ENCODE measurements at places on chromosomes 12 and 14. TPM values are rescaled to one million over a fixed set of nuclear protein-coding genes. Genes with fewer than 3 reads are reported as not detected.
A peak's percentile ranks its signal among the peaks of the same experiment; 100 is the strongest.

DNA sequence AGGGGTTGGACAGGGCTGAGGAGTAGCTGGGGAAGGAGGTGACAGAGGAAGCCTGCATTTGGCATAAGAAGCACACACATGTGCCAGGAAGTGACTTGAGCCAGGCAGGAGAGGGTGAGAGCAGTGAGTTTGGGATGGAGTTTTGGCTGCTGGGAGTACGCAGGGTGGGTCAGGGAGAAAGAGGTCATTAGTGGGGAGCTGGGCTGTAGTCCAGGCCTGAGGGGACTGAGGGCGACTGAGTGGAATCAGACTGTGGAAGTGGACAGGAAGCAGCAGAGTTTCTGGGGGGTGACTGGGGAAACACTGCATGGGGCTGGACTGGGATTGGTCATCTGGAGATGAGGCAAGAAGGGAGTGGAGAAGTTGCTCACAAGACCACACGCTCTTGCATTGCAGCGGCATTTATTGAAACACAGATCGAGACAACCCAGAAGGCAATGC, 7.6 kb downstream of the KRT85 start:
- DNase-seq: no peak

Gene OTOGL
- total RNA-seq: 0.31 TPM

DNA sequence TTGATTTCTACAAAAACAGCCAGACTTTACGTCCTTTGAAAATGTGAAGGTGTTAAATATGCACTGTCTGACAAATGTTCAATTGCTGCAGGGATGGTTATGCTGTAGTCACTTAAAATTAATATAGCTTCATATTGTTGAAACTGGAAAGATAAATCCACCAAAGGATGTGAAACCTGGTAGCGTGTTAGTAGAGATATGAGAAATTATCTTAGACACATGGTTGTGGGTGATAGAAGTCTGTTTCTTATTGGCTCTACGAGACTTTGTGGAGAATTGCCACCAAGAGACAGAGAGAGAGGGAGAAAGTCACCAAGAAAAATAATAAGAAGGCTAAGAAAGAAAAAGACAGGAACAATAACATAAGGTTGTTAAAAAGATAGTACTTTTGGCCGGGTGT, 2.6 kb upstream of the CAPRIN2 start:
- DNase-seq: no peak

DNA sequence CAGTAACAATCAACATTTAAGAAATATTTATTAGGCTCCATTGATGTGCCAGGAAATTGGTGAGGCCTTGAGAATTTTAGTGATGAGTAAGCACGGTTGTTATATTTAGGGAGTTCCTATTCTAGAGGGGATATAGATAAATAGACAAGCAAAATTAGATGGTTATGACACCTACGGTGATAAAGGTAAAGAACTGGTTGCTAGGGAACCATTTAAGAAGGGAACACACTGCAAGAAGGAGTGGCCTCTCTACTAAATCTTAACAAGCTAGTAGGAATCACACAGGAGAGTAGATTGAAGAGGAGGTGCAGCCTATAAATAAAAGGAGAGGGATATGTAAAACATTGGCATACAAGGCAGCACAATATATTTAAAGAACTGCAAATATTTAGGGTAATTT, 155.2 kb downstream of the LRIG3 start:
- no peak for DNase-seq

Gene PLEKHG3
- total RNA-seq: 31.4 TPM

Gene TRIM9
- total RNA-seq: 2.3 TPM

DNA sequence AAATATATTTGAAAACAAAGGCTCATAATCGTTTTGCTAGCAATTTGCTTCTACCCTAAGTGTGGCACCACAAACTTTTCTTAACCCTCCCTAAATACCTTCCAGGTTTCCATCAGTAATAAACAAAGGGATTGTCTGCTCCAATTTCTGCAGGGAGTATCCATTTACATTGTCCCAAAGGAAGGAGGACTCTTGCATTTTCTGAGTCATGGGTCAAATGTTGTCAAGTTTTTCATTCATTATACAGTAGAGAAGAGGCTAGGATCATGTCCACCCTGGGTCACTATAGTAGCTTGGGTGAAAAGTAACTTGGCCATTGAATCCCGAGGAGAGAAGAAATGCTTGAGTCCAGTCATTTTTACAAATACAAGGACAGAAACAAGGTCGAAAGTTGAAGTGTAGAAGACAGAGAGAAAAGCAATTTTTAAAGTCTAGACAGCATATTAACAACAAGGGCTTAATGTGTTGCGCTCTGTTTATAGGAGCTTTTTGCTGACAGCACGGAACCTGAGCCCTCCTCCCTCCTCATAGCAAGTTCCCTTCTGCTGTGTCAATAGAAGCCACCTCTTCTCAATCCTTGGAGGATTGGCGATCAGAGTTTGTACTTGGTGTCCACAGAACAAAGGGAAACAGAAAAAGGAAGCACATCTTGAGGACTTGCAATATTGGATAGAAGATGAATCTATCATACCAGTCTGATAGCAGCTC, 53.1 kb downstream of the TMEM30B start:
- no peak for DNase-seq

Gene TAS2R9
- not detected for total RNA-seq

GRCh38 chr14:93029417-93029816, 86.3 kb downstream of the ITPK1 start:
- no peak for DNase-seq

DNA sequence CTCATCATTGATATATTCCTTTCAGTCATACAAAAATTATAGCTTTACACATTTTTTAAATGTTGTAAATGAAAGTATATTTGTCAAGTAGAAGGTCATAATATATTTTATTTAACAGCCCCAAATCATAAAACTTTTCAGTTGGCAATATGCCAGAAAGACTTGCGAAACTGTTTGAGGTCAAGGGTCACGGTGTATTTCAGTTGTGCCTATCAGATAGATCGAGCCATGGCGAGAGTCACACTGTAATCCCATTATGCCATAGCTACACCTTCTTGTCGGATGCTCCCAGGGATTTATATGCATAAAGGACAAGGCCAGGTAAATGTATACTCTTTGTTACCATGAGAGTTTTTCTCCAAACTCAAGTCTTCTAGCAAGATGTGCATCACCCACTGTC, 26.7 kb upstream of the G2E3 start:
- no peak for DNase-seq

GRCh38 chr14:99350751-99351150, 78.8 kb upstream of the BCL11B start:
- no peak for DNase-seq

GRCh38 chr12:117040496-117040895, 58.7 kb downstream of the TESC start:
- DNase-seq: no peak

DNA sequence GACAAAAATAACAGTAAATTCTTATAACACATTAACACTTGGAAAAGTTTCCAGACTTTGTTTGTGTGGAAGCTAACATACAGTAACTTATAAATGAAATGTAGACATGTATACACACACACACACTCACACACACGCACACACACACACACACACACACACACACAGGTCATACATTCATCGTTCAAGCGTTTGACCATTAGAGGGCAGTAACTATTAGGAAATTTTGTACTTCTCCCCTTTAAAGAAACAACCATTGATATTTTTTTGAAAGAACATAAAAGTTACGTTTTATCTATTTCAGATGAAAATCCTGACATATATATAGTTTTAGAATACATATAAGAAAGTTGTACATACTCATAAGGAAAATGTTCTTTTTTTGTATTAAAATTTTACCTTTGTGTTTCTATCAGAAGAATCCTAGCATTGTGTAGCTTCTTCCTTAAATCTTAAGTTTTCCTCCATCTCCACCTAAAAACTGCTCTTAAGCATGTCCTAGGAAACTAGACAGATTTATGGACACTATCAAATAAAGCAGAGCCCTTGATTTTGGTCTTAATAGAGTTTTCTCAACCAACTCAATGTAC, 29.0 kb downstream of the PTPRQ start:
- no peak for DNase-seq

- DNase-seq: no peak
Measured at GRCh38 chr14:105384041-105384557, 14.2 kb upstream of the TEX22 start.

Gene KLHDC1
- total RNA-seq: 1.6 TPM

DNA sequence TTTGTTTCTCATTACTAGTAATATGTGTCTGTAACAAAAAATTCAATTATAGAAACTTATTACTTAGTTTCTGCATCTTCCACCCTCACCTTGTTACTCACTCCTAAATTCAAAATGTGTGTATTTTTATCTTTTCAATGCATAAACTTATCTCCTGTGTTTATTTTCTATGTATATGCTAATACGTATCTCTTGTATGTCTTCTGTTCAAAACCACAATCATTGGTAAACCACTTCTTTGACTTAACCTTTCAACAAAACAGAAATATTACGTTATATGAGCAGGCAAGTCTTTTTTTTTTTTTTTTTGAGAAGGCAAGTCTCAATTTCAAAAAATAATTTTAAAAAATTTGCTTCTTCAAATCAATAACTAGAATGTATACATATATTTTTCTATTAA, 39.2 kb upstream of the RPH3A start:
- no peak for DNase-seq

- no peak for DNase-seq
Measured at GRCh38 chr12:127041985-127042625, 1224.9 kb upstream of the TMEM132C start.

- peak; percentile 70 for DNase-seq
Measured at GRCh38 chr12:51863933-51864832, 15.7 kb upstream of the FIGNL2 start.

Gene MGAT2
- 47.0 TPM for total RNA-seq

Gene KRT6C
- not detected for total RNA-seq

GRCh38 chr14:24133735-24134134, 2.3 kb upstream of the PSME1 start:
- no peak for DNase-seq

Gene NOVA1
- total RNA-seq: 21.8 TPM

DNA sequence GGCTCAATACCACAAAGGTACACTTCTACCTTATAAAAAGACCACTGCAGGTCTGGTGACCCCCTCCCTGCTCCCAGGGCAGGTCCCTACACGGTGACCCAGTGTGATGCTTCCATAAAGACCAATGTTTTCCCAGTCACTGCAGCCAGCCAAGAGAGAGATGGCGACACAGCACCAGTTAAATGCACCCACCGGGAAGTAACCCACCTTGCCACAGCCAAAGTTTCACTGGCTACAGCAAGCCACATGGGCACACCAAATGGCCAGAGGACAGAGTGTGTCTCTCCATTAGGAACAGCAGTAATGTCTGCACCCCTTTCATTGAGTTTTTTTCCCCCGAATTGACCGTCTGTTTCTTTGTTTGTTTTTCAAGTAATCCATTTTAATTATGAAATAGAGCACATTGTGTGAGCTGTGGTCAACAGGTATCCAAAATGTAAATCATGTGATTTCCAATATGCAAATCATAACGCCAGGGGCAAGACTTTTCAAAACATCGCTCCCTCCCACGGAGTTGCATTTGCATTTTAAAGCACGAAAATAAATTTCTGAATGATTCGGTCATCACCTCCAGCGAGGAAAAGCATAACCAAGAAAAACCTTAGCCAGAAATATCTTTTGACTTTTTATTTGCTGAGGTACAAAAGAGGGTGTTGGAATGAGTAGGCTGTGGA, 48.9 kb upstream of the EML1 start:
- DNase-seq: no peak

DNA sequence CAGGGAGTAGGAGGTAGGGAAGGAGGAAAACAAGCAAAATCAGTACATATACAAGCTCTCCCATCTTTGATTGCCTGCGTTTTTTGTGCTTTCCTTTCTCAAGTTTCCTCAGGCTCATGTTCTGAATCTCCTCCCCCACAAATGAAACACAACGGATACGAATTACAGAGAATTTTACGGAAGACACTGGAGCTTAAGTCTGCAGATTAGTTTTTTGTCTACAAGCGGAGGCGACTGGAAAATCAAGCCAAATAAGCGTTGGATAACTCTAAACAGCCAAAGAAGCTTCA, 612 bp downstream of the WBP11 start:
- DNase-seq: no peak

DNA sequence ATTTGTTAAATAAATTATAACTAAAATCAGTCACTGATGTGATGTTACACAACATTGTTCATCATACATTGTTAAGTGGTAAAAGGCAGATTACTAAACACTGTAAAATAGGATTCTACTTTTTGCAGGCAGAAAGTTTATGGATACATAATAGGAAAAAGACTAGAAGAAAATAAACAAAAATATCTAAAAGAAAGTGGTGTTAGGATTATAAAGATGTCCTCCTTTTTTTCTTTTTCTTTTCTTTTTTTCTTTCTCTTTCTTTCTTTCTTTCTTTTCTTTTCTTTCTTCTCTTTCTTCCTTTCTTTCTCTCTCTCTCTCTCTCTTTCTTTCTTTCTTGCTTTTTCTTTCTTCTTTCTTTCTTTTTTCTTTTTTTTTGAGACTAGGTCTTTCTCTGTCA, 39.6 kb upstream of the HELB start:
- no peak for DNase-seq

DNA sequence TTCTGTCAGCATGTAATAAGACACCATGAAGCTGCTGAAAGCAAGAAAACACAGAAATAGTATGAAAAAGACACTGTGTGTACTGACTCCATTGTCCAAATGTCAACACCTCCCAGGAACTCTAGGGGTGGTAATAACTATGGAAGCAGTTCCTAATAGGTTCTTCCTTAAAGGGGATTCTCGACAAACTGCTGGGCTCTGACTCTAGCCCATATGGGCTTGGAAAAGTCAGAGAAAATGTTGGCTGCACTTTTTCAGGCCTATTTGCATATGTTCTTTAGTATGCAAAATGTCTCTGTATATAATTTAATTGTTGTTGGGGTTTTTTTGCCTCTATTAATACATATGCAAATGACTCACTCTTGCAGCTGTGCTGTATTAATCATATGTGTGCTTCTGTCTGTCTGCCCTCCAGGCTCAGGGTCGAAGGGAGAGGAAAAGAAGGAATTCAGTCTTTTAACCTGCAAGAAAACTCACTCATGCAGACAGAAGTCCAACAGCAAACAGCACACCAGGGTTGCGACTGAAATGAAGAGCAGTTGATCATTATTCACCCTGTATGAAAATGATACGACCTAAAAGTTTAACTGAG, 317.6 kb downstream of the SOX5 start:
- no peak for DNase-seq

- no peak for DNase-seq
Measured at GRCh38 chr12:4215229-4216186, 58.1 kb upstream of the CCND2 start.

Gene C14orf132
- 4.4 TPM for total RNA-seq

Gene KLHL33
- 0.08 TPM for total RNA-seq

DNA sequence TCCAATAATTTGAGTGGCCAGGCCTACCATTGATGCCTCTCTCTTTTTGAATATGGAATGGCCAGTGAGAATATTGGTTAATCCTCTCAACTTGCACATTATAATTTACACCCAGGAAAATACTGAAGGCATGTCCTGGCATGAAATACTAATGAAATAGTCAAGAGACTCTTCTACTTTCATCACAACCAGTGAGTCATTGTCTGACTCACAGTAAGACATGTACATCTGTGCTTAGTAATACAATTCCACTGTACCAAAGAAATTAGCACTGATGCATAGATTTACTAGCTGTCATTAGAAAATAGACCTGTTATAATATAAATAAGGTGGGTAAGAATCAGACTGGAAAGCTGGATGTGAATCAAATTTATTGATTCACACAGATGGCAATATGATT, 31.6 kb downstream of the KCNC2 start:
- DNase-seq: no peak

Gene TRPV4
- 7.0 TPM for total RNA-seq

Gene EMP1
- 273 TPM for total RNA-seq

Gene PMEL
- 136 TPM for total RNA-seq
